ENCODE measurements at places on chromosomes 4 and X.

- DNase-seq: no peak
Measured at GRCh38 chrX:5753291-5753690, 475.4 kb downstream of the NLGN4X start.

GRCh38 chr4:108292229-108292628, 123.5 kb upstream of the LEF1 start:
- DNase-seq: no peak

- DNase-seq: no peak
Measured at GRCh38 chr4:143025081-143025704, 159.5 kb upstream of the USP38 start.

- DNase-seq: no peak
Measured at GRCh38 chr4:80608281-80608980, 272.9 kb downstream of the CFAP299 start.

GRCh38 chr4:26317766-26318165, 3.0 kb upstream of the RBPJ start:
- no peak for DNase-seq

DNA sequence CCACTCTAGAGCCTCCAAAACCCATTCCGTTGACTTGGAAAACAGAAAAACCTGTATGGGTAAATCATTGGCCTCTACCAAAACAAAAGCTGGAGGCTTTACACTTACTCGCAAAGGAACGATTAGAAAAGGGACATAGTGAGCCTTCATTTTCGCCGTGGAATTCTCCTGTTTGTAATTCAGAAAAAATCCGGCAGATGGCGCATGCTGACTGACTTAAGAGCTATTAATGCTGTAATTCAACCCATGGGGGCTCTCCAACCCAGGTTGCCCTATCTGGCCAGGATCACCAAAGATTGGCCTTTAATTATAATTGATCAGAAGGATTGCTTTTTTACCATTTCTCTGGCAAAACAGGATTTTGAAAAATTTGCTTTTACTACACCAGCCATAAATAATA, 60.8 kb downstream of the ZNF732 start:
- DNase-seq: peak; percentile 58

GRCh38 chrX:10741550-10741949, 121.2 kb upstream of the MID1 start:
- no peak for DNase-seq

GRCh38 chrX:115462406-115462805, 98.6 kb upstream of the PLS3 start:
- DNase-seq: no peak

DNA sequence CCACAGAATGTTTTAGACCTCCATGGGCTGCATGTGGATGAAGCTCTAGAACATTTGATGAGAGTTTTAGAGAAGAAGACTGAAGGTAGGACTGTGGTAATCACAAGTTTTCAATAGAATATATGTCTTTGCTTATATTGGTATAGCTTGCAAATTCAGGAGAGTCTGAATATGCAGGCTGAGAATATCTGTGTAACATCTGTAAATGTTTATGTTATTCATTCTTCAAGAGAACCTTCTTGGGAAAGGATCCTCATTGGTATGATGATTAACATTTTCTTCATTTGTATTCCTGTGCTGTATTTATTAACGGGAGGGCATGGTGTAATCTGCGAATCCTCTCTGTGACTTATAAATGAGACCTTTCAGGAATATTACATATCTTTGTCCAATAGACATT, 52.1 kb upstream of the RHOH start:
- no peak for DNase-seq

- no peak for DNase-seq
Measured at GRCh38 chrX:139429913-139430312, 100.6 kb upstream of the F9 start.

- DNase-seq: no peak
Measured at GRCh38 chrX:149504226-149504914, 736 bp downstream of the IDS start.

GRCh38 chrX:24760363-24761000, 66.8 kb downstream of the POLA1 start:
- DNase-seq: no peak

DNA sequence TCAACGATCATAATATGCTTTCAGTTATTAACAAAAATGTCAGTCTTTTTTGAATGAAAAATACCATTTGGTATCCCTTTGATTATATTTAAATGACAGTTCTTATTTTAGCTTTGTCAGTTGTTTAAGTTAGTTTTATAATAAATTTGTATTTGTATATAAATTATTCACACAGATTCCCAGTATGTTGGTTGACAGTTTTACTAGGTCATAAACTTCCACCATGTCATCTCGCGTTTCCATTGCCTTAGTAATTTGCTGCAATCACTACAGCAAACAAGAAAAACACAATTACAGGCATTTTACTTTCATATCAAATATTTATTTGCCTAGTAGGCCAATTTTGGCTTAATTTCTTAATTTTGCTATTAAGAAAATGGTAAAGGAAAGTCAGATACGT, 109.6 kb upstream of the ANK2 start:
- DNase-seq: no peak
